ENCODE measurements at places on chromosomes 1 and 21.

DNA sequence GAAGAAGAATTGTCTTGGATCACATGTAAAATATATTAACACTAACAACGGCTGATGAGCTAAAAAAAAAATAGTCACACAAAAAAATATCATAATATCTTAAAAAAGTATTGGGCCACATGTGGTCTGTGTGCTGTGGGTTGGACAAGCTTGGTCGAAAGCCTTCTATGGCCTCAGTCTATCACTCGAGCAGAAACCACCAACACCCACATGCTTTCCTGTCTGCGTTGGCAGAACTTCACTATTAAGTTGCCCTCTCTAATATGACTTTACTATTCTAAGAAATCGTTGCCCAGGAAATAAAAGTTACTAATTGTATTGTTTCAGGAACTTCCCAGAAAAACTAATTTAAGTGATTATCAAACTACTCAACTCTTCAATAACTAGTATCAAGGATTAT is 28.2 kb upstream of the ETS2 start:
- no peak for DNase-seq

GRCh38 chr1:198681831-198682759 is 43.3 kb downstream of the PTPRC start:
- peak; percentile 49 for DNase-seq

- no peak for DNase-seq
Observed at GRCh38 chr1:190144650-190145049, 333.0 kb downstream of the BRINP3 start.

DNA sequence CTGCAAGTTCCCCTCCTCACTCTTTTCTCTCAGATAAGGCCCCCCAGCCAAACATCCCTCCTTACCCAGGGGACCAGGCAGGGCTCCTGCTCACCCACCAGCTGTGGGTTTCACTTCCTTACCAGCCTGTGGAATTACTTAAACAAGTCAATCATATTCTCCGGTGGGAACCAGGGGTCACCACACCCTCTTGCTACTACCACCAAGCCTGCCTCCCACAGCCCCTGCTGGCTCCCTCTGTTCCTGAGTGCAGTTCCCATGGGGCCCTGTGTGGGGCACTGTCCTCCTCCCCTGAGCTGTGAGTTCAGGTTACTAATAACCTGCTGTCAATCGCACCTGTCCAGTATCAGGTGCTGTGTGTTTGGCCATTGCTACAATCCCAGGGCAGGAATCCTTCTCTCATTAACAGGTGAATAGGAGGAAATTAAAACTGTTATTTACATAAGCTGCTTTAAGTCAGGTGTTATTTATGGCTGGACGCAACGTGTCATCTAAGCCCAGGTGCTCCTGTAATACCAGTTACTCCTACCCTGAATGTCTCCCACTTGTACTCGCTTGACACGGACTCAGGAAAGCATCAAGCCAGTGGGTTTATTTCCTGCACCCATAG is 53.1 kb upstream of the LBR start:
- DNase-seq = no peak

- DNase-seq = no peak
Observed at GRCh38 chr1:36539526-36539925, 56.8 kb upstream of the CSF3R start.

DNA sequence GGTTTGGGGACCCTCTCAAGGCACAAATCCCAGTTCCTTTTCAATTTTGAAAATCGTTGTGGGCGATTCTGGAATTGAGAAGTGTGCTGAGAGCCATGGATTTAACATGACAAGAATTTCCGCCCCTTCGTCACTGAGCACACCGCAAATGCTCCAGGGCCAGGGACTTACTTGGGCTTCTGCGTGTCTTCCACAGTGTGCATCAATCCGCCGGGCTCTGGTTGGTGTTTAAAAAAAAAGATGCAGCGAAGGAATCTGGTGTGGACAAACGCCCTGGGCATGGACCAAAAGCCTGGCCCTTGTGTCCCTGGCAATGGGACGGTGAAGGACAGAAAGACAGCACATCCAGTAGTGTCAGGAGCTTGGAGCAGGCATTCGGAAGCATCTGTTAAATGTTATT is 696 bp upstream of the CLDN14 start:
- DNase-seq = no peak

- DNase-seq = no peak
Observed at GRCh38 chr1:64082459-64082858, 121.0 kb upstream of the UBE2U start.

DNA sequence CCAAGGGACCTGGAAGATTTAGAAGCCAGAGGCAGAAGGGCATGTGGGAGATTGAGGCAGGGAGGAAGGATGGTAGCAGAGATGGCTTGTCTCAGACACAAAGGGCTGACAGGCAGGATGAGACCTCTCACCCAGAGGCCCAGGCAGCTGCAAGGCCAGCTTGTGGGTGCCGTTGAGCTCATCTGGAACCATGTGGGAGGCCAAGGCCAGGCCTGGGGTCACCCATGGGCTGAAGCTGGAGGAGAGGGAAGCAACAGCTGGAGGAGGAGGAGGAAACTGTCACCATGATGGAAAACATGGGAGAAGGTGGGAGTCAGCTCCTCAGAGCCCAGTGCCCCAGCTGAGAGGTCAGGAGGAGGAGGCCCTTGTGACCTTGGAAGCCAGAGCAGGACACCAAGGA is 6.4 kb downstream of the CRABP2 start:
- no peak for DNase-seq

DNA sequence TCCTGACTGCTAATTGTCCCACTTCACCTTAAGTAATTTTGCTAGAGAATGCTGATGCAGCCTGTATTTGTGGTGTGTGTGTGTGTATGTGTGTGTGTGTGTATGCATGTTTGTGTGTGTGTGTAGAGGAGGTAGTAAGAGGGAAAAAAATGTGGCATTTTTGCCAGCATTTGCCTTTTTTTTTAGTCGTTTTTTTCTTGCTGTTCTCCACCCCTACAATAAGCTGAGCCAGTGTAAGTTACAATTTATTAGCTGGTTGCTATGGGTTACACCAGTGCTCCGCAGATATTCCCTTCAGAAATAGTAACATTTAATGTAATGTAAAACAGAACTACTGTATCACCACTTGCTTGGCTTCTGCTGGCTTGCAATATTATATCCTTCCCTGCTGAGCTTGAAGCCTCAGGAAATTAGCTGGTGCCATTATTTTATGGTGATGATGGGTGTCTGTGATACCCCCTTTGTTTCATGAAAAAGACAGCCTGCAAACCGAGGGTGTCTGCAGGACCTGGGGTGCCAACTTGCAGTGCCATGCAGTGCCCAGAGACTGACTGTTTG is 23.4 kb upstream of the IGSF3 start:
- DNase-seq = no peak

GRCh38 chr1:9726905-9727595 is 75.5 kb downstream of the PIK3CD start:
- no peak for DNase-seq

DNA sequence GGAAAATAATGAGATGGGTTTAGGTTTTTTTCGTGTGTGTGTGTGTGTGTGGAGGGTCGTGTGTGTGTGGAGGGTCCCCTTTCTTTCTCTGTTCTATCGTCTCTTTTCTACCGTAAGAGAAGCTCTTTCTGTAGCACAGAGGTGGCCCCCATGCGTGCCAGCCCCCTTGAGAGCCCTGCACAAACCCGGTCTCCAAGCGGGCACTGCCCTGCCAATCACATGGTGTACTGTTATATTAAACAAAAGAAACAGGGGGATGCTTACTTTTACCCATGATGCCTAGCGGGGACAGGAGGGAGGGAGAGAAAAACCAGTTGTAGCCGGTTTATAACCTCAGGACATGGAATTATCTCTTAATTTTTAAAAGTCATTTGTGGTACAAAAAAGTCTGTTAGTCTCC is 41.0 kb downstream of the GATAD2B start:
- DNase-seq = no peak

DNA sequence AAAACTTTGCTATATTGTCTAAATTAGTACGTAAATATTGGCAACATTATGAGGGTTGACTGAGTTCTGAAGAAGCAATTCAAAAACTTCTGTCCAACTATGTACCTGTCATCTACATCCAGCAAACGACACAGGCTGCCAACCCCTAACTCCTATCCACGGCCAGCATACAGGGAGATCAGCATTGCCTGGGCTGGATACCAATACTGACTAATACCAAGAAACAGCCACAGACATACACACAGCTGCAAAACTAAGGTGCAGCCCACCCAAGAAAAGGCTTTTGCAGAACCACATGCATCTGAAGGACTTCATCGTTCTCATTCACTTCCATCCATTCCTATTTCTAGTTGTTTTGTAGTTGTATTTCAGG is 2.0 kb downstream of the KIAA0319L start:
- DNase-seq = no peak

DNA sequence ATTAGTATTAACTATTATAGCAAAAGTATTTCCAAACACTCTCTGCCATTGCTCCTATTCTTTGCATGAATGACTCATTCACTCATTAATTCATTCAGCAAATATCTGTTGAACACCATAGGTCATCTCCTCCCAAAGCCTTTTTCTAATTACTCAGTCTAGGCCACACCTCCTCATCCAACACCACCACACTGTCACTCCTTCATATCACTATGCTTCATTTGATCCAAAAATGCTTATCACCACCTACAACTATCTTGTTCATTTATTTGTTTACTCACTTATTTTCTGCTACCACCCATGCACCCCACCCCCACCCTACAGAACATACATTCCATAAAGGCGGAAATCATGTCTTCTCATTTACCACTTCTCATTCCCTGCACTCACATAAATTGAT is 94.4 kb upstream of the TNFSF4 start:
- DNase-seq = no peak

DNA sequence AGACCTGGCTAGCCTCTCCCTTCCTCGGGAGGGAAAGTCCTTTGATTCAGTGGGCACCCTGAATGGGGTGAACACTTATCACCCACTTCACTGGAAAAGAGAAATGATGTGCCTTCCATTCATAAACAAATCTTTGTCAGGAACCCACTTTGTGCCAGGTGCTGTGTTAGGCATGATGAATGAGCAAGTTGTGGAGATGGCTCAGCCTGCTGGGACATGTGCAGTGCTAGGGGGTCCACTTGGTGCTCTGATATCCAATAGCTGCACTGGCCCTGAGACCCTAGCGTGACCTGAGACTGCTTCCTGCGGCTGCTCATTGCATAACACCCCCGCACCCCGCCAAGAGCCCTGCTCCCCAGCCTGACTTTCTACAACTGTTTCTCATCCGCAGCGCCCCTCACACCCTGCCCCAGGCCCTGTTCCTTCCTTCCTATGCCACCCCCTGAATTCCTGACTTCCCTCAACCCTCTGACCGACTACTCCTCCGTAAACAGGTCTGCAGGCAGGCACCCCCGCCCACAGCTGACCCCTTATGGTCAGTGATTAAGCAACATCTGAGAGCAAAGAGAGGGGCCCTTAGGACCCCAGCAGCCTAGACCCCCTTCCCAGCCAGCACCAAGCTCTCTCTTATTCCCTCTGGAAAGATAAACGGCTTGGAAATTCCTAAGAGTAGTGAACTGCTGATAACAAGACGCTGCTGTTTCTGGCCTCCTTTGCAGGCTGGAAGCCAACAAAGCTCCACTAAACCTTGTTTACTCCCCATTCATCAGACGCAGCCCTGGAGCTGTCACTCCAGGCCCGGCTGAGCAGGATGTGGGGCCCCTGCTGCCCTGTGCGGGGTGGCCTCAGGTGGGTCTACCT is 12.9 kb downstream of the CSRP1 start:
- DNase-seq = no peak

DNA sequence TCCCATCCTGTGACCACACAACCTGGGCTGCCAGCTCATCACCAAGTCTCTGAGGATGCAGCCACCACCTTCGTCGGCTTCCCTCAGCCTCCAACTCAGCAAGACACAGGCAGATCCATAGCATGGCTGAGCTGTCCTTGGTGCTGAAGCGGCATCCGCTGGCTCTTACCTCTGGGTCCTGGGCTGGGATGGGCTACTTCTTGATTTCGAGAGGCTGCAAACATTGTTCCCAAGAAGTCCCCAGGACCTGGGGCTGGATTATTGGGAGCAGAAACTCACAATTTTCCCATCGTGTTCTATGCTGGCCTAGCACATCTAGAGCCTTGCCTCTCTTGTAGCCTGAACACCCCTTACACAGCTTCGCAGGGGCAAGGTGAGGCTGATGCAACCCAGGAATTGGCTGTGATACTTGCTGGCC is 24.9 kb upstream of the C1QA start:
- DNase-seq = no peak

- no peak for DNase-seq
Observed at GRCh38 chr1:208535511-208535910, 291.3 kb upstream of the PLXNA2 start.

DNA sequence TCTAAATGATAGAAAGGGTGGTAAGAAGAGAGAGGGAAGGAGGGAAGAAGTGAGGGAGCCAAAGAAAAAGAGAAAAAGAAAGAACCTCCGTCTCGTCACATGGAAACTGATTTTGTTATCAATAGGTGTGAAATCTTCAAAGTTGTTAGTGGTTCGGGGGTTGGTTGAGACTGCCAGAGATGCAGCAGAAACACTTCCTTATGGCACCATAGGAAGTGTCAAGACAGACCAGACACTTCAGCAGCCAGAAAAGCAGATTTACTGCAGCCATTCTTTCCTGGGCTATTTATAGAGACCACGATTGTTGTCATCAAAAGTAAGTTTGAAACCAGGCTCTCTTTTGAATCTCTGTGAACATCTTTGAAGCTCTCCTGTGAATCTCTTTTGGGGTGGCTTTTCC is 150.5 kb downstream of the PLPPR5 start:
- no peak for DNase-seq

DNA sequence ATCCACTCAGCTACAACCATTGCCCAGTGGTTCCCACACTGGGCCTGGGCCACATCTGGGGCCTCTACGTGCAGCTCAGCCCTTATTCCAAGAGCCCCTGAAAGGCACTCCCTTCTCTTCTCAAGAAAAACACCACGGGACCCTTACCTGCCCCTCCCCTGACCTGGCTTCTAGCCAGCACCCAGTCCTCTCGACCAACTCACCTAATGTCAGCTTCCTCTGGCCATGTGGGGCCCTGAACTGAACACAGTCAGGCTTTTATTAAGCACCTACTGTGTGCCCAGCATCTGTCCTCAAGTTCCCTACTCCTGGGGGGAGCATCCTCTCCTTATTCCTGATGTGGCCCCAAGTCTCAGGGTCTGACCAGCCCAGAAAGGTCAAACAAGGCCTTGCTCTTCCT is 208.4 kb downstream of the MATN1 start:
- DNase-seq = no peak

DNA sequence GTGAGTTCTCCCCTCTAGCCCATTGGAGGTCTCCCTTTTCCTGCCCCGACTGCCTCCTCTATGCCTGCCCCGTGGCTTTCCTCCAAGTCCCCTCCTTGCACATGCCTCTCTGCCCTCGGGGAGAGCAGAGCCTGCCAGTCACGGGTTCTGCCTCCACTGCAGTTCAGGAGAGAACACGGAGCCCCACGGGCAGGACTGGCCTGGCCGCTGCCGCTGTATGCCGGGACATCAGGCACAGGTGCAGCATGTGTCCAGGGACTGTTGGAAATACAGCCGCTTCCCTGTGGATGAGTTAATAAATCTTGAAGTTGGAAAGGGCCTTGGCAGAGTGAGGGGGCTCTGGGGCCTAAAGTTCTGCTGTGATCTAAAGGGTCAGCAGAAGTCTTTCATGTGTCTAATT is 676.6 kb downstream of the MATN1 start:
- DNase-seq = no peak

GRCh38 chr1:31529999-31530684 is 46.2 kb upstream of the TINAGL1 start:
- no peak for DNase-seq

GRCh38 chr1:34055818-34056217 is 109.2 kb downstream of the CSMD2 start:
- DNase-seq = no peak

All from stimulated activated CD8-positive, alpha-beta memory T cell treated with anti-CD3 and anti-CD28 coated beads, Interleukin-15, amount 100 ng/mL, for 4 hours (primary cell).